Fibroblast of pulmonary artery (primary cell): ENCODE measurements at places on chromosomes 4 and X.
A peak's percentile ranks its signal among the peaks of the same experiment; 100 is the strongest.

- no peak for DNase-seq
These were observed 743 bp downstream of the NKAP start for GRCh38 chrX:119942831-119943184.

GRCh38 chr4:165439981-165440380, 61.2 kb downstream of the CPE start:
- DNase-seq = no peak

GRCh38 chr4:99723612-99724011, 66.0 kb upstream of the C4orf54 start:
- DNase-seq = peak; percentile 87

DNA sequence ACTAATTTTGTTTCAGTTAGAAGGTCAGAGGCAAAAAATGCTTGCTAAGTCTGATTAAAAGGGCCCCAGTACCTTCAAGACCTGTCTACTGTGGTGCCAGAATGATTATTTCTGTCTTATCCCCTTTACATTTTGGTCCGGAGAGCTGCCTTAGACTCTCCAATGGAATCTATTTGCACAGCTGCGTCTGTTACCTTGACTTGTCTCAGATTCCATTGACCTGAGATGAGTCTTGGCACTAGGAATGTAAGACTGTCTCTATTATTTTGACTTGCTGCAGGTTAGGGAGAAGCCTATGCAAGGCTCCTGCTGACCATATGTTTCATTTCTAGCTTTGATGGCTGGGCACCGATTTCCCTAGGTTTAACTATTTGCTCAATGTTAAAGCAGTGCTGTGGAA, 457.6 kb downstream of the KCTD8 start:
- DNase-seq = no peak

DNA sequence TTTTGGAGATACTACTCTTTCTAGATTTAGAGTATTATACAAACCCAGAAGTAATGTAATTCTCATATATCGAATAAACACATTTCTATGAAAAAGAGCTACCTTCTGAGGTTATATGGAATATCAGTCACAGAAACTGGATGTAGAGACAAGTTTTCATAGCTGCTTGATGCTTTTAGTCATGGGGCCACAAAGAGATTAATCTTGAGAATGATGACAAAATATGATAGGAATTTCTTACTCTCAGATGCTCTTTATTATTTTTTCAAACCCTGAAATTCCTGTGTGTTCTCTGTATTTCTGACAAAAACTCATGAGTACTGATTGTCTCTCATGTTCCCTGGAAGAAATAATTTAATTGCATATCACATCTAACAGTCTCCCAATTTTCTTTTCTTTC, 662.5 kb downstream of the RAPGEF2 start:
- peak; percentile 20 for DNase-seq

DNA sequence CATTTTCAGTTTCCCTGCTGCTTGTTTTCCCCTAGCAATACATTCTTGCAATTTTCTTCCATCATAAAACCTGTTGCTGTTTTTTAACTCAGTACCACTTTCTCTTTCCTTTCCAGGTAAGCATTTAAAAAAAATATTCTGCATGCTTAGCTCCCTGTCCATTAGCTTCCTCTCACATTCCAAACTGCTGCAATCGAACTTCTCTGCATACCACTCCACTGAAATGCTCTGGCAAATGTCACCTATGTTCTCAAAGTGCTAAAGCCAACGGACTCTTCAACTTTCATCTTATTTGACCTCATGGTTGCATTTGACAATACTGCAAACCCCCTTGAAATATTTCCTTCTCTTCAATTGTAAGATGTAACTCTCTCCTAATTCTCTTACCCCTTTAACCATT, 192.7 kb downstream of the ANAPC10 start:
- DNase-seq = peak; percentile 16

GRCh38 chrX:38260231-38260630, 39.6 kb upstream of the SRPX start:
- DNase-seq = peak; percentile 21

DNA sequence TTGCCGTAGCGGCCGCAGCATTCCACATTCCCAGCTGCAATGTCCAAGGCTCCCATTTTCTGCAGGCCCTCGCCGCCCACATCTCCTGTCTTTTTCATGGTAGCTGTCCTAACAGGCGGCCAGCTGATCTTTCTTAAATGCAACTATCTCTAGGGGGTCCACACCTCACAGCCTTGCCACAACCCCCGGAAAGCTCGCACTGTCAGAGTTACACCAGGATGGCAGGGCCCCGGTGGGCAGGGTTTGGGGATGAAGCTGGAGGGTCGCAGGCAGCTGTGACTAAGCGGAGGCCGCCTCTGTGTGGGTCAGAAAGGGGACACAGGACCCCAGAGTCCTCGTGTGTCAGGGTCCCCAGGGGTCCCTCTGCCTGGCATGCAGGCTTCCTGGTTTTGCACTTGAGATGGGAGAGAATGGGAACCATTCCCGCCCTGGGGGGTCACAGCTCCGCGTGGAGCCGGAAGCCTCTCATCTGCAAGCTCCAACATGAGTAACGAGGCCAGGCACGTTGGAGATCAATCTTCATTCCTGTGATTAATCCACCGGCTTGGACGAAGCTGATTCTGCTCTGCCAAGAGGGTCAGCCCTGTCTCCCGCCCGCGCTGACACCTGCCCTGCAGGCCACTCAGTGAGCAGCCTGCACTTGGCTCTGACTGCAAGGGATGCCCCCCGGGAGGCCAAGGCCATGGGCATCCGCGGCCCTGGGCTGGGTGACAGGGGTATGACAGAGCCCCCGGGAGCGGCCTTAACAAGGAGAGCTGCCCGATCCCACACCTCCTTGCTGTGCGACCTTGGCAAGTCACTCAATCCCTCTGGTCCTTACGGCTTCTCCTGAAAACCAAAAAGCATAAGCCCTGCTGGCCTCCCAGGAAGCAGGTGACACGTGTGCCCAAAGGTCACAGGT, 97.9 kb downstream of the ADRA2C start:
- DNase-seq = no peak

- DNase-seq = no peak
These were observed 38.6 kb upstream of the GPR101 start for GRCh38 chrX:137072396-137072795.

DNA sequence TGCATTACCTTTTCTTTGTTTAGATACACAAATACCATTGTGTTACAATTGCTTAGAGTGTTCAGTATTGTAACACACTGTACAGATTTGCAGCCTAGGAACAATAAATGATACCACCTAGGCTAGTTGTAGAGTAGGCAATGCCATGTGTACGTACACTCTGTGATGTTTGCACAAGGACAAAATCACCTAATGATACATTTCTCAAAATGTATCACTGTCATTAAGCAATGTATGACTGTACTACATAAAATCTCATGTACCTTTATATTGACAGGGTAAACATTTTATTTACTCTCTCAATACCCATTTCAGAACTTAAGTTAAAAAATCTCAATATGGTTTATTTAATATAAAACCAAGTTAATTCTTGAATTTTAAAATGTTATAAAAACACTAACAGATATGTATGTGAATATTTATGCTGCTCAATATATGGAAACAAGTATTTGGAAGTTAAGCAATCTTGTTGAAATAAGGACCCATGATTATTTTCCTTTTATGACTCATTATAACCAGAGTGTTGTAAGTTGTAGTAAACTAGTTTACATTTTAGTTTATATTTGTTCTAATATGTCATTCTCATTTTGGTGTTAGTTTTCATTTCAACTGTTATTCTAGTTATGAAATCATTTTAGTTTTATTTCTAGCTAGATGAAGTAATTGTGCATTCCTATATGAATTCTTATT, 409.2 kb downstream of the TLL1 start:
- peak; percentile 29 for DNase-seq

DNA sequence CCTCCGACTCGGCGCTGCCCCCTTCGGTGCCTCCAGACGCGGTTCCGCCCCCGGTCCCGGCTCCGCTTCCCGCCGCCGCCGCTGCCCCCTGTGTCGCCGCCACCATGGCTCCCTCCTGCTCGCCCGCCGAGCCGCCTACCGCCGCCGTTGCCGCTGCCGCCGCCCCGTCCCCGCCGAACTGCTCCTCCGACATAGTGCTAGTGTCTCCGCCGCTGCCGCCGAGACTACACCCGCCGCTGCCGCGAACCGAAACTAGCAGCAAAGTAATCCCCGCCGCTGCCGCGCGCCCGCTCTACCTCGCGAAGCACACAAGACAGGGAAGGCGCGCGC, 340 bp downstream of the HNRNPD start:
- no peak for DNase-seq

DNA sequence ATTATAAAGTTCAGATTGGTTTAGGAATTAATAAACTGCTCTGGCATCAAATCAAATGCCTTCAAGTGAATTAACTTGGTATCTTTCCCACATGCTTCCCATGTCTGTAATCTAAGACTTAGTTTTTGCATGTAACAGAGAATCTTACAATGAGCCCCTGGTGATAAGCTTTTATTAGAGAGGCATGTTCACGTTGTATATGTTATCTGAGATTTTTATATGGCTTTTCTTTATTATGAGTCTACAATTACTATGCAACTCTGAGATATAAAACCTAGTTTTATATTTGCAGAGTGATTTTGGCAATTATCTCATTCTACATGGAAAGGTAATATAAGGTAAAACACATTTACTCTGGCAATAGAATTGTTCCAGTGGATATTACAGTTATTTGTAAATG, 1578.4 kb upstream of the IGFBP7 start:
- DNase-seq = no peak

DNA sequence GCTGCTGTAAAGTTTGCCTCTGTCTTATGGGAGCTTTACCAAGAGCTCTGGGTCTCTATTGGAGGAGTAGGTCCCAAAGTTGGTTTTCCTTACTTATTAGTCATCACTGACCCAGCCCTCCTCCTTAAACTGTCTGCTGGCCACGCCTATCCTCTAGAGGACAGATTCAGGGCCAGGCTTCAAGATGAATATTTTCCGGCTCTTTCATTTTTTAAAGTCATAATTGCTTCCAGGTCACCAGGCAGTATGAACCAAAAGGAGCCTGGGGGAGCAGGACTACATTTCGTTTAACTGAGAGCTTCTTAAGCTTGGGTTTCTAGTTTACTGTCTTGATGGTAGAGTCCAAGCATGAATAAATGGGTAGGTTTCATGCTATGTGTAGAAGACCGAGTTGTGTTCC, 13.7 kb downstream of the BCORL1 start:
- peak; percentile 48 for DNase-seq

- no peak for DNase-seq
These were observed 7.9 kb upstream of the SERTM2 start for GRCh38 chrX:111503485-111503993.

DNA sequence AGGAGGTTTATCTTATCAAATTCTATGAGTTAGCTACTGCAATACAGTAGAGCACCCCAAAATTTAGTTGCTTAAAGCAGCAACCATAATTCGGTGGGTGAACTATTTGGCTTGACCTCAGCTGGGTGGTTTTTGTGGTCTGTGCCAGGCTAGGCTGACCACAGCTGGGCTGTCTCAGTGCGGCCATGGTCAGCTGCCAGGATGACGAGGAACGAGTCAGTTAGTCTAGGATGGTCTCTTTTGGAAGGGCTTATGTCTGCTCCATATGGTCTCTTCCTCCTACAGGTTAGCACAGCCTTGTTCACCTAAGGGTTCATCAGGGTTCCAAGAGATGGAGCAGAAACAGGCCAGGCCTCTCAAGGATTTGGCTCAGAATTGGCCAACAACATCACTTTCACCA, 210.4 kb downstream of the PALLD start:
- DNase-seq = no peak

DNA sequence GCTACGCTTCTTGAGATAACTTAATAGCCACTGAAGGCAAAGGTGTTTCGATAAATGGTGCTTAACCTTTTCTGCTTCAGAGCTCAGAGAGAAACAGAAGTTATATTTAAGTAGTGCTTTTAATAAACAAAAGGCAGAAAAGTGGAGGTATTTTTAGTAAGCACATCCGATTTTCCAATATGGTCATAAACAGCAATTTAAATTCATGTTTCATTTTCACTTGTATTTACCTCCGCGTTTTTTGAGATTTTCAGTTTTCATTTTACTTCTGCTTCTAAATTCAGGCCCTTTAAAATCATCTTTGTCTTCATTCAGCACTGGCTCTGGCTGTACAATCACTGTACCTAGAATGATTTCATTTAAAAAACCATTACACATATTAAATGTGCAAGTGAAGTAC, 92.4 kb downstream of the ATRX start:
- no peak for DNase-seq

DNA sequence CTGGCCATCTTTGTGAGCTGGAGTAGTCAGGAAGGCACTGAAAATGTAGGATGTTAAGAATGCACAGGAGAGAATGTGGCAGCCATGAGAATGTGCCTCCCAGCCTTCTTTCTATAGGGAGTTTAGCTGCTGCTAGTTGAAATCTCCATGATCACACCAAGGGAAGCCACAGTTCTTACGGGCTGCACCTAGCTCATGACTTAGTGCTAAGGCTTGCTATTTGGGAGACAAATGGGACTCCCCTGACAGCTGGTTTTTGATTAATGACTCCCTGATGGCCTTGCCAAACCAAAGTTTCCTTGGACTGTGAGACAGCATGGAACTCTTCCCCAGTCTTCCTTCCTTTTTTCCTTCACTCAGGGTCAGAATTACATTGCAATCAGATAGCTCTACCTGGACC, 9.2 kb downstream of the CTSO start:
- DNase-seq = no peak

DNA sequence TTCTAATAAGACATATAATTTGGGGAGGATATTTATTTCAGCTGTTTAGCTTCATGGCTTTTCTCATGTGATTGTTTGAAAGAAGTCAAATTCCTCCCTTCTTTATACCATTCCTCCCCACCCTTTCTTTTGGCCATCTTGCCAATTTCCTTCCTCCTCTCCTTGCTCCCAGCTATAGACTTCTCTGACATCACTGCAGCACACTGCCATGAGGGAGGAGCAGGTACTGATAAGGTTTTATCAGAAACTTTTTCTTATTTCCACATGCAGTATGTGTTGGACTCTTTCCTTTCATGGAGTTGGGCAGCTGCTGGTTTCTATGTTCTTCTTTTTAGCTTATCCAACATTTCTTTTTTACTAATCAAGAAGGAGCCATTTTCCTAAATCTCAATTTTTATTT, 481.7 kb upstream of the NR3C2 start:
- no peak for DNase-seq
